ENCODE measurements at places on chromosomes 2 and 18. TPM values are rescaled to one million over a fixed set of nuclear protein-coding genes. Genes with fewer than 3 reads are reported as not detected.

GRCh38 chr2:236667526-236667925 is 97.9 kb downstream of the ACKR3 start:
- DNase-seq: no peak

The NYAP2 gene
- not detected for total RNA-seq

DNA sequence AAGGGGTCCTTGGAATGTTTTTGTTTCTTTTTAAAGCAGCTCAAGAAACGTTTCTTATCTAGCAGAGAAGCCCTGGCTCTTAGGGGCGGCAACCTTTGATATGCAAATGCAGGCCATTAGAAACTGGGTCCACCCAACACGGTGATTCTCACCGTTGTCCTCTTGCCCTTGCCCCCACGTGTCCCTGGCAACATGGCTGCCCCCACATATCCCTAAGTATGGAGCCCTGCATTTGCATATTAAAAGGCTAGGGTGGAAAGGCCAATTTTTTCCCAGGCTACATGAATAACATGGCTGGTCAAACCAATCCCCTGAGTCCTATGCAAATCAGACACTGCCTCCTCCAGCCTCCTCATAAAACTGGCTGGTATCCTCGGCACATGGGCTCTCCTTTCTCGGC is 230.1 kb upstream of the SPOPL start:
- DNase-seq: no peak

The ST6GAL2 gene
- not detected for total RNA-seq

DNA sequence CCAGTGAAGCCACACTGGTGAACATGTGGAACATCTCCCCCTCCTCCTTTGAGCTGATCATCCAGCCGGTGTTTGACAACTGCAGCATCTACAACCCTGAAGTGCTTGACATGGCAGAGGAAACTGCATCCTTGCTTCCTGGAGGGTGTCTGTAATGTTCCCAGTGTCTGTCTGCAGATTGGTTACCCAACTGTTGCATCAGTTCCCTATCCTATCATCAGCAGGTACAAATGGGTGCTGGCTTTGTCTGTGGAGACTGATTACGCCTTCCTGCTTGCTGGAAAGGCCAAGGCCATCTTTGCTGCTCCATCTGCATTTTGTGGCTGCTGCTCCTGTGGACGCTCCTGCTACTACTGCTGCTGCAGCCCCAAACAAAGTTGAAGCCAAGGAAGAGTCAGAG is 83.5 kb downstream of the SKA1 start:
- no peak for DNase-seq

DNA sequence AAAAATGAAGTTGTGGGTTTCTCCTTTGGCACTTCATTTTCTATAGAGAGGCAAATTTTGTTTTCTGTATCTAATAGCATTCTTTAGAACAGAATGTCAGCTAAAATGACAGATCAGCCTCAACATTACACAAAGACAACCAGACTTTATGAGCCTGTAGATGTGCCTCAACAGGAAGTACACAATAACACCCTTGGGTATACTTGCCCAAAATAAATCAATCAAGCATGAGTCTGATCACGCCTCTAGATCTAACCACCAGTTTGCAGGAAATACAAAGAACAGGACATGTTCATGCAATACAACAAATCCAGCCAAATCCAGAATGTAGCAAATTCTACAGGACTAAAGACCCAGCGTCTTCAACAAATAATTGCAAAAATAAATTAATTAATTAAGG is 11.2 kb upstream of the DAPL1 start:
- no peak for DNase-seq

The REG3G gene
- total RNA-seq: not detected

The SKOR2 gene
- not detected for total RNA-seq

DNA sequence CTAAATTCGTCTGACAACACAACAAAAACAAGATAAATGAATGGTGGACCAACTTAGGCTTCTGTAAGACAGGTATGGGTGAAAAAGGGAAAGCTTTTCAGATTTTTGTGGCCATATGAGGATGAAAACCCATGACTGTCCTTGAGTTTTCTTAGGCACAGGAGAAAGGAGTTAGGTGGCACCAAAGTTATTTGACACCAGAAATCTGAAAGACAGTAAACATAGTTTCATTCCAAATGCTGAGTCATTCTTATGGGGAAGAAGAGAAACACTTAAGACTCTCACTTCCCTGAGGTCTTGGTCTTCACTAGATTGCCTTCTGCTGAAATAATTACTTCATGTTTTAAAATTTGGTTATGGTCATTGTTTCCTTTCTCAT is 5.2 kb upstream of the GPD2 start:
- no peak for DNase-seq

- DNase-seq: no peak
These were observed 50.9 kb downstream of the ADI1 start for GRCh38 chr2:3468296-3468988.

Data from CD8-positive, alpha-beta T cell (primary cell).